ENCODE measurements at places on chromosomes 3 and 15. TPM values are rescaled to one million over a fixed set of nuclear protein-coding genes. Genes with fewer than 3 reads are reported as not detected.

The CYP1A1 gene
- not detected for polyA plus RNA-seq

The AMIGO3 gene
- polyA plus RNA-seq: 1.6 TPM

The HCLS1 gene
- 6.7 TPM for polyA plus RNA-seq

The CATSPER2 gene
- 4.2 TPM for polyA plus RNA-seq

The STARD9 gene
- polyA plus RNA-seq: 10.2 TPM

The C3orf85 gene
- 18.1 TPM for polyA plus RNA-seq

The STAB1 gene
- polyA plus RNA-seq: 34.9 TPM

The CFAP44 gene
- 15.9 TPM for polyA plus RNA-seq

DNA sequence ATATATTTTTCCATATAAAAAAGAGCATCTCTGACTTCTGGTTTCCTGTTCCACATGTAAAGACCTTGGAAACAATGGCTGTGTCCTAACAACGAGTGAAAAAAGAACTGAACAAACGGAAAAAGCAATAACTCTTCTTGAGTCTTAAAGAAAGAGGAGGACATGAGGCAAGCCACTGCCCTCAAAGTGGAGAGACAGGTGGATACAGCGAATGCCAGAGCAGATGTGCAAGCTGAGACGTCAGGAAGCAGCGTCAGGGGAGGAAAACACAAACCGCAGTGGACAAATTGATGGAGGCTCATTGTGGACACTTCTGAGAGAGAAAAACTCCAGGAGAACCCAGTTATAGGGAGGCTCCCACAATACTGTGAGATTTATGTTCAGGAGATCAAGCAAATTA lies 208.0 kb upstream of the MME start:
- DNase-seq: peak; percentile 16

- no peak for DNase-seq
Measured at GRCh38 chr15:64355348-64355943, 527 bp downstream of the CSNK1G1 start.

- DNase-seq: no peak
Measured at GRCh38 chr15:73009066-73010056, 42.9 kb upstream of the NEO1 start.

- DNase-seq: no peak
Measured at GRCh38 chr15:77505556-77505955, 84.9 kb downstream of the HMG20A start.

- DNase-seq: no peak
Measured at GRCh38 chr3:152646004-152646403, 188.9 kb upstream of the P2RY1 start.

GRCh38 chr15:74795966-74796625 lies 14.2 kb downstream of the CSK start:
- no peak for DNase-seq

DNA sequence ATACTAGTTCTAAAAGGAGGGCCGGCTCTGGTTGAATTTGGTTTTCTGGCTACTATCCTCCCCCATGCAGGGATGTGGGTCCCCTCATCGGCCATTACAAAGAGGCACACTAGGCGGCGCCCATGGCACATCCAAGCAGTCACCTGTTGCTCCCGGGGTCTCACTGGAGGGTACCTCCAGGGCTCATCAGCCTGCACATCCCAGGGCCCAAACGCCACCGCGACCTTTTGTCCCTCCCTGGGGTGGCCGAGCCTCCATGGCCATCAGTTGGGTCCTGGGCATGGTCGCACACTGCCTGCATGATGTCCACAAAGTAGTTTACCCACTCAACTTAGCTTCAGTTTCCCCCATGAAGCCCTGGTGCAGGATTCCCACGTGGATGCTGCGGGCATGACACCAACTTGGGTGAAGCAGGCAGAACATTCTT lies 28.3 kb downstream of the IDH3A start:
- DNase-seq: peak; percentile 2

DNA sequence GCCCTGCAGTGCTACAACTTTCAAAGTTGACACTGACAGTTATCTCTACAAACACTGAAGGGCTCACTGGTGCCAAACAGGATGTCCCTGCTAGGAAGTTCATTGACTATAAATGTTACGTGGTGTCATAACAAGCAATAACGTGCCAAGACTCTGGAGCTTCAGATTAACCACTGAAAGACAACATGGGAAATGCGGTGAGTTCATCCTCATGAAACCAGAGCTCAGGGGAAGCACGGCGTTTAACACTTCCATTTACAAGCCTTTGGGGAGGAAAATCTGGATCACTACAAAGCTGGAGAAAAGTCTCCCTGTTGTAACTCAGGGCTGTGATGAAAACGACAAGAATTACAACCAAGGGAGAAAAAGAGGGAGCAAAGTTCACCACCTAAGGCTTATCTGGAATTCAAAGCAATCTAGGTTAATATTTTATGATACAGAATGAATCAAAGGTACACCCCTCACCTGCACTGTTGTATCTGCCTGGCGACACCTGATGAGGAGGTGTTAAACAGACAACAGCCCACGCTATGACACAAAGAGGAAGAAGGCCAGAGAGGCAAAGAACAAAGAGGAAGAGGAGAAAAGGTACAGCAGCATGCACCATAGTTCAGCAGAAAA lies 27.0 kb downstream of the SHQ1 start:
- DNase-seq: no peak

DNA sequence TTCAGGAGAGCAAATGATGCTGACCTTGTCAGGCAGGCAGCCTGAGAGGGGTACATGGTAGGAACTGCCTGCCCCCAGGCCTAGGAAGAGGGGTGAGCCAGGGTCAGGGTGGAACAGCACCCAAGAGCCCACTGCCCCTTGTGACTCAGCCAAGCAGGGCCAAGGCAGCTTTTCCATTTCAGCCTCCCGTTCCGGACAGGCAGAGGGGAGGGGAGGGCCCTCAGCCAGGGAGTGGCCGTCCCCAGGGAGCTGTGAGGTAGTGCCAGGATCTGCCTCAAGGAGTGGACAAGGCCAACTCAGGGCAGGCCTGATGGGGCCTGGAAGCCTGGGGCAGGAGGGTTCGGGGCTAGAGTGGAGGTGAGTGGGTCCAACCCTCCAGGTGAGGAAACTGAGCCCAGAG lies 5.1 kb upstream of the ANKRD63 start:
- no peak for DNase-seq

Data from right renal pelvis (tissue), 4 donors.